ENCODE measurements at places on chromosomes 7 and 10.

DNA sequence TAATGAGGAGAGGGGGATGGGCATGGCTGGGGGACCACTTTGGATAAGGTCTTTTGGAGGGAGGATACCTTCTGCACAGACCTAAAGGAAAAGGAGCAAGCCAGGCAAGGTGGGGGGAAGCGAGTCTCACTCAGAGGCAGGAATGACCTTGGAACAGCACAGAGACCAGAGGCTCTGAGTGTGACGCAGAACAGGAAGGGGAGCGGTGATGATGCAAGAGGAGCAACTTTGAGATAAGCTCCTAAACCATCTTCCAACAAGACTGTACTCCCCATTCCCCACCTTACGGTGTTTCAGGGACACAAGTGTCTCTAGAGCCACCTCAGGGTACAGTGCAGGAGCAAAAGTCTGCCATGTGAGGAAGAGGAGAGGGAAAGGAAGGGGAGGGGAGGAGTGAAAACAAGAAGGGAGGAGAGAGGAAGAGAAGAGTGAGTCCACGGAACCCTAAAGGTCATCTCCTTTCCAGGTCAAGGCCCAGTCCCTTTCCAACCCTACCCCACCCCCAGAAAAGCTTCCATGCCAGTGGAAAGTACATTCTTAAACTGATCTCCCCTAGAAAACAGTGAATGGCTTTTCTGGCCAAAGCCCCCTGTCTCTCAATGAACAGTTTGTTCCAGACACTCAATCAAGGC is 54.1 kb downstream of the JAZF1 start:
- no peak for DNase-seq

DNA sequence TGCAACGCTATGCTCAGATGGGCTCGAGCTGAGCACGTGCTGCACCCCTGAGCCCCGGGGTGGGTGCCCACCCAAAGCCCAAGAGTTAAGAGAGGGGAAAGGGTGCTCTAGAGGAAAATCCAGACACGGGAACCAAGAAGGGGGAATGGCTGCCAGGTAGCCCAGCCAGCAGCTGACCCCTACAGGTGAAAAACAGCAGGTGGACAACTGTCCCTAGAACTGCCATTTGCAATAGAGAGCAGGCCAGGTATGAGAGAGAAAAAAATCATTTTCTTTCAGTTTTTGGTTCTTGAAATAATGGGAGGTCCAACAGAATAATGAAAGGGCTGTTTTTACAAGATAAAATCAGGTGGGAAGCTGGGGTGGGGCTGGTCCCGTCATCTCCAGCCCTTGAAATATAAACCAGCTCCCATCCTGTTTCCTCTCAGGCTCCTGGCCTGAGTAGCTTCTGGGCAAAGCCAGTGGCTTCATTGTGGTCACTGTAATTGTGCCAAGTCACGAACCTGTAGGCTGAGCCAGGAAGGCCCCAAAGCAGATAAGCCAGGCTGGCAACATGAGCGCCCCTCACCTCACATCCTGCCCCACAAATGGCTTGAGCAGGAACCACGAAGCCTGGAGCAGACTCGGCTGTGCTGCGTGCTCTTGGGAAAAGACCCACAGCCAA is 257.8 kb downstream of the SNX10 start:
- DNase-seq, result no peak

- DNase-seq, result no peak
Measured at GRCh38 chr7:157033483-157034473, 23.3 kb upstream of the MNX1 start.

DNA sequence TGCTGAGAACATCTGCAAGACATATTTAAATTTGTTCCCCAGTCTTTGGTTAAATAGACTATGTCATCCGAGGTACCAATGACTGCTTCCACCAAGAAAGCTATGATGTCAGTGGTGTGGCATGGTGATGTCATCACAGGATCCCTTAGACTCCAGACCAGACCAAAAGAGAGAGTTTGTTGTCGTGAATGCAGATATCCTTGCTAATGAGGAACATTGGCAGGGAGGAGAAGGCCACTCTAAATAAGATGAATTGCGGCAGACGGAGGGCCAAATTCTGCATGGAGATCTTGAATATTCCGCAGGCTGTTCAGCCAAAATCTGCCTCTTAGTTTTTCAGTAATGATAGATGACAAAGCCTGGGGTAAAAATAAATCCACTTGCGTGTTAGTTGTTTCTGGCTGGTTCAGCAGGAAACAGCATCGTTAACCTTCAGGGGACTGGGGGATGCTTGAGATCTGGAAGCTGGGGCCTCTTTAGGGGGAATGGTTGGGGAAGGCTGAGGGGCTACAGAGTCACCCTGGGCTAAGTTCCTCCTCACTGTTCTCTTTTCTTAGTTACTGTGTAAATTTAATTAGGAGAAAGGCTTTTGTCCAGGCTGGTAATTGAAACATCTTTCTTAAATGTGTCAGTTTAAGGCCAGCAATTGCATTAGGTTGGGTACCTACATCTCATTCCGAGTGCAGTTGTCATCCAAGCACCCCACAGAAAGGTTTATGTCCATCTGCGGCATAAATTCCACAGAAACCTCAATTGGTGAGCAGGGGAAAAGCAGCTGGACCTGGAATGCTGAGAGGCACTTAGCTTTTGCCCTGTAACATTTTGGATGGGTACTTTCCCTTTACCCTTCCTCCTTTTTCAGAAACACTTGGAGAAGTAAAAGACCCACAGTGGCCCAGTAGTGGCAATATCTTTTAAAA is 11.6 kb upstream of the CAMK1D start:
- no peak for DNase-seq

DNA sequence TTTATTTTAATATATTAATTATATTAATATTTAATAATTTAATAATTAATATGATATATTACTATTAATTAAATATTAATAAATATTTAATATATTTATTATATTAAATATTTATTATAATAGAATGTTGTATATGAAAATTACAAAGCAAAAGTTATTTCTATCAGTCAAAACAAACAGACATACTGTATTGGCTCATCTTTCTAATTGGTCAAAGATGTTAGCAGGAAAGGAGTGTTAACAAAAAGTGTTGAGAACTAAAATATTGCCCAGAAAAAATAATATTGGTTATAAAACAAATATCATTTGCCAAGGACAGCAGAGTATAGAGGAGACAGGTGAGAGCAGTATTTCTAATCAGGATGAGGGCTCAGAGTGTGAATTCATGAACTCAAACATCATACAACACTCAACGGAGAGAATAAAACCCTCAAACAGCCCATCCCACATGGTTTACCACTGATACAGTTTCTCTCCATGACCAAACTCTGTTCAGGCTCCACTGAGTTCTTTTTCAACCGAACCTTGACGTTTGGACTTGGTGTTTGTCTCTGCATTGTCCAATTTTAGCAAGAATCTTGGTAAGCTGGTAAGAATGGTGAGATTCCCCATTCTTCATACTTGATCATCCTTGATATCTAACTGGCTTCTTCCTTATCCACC is 58.0 kb downstream of the TSPAN12 start:
- DNase-seq, result no peak

DNA sequence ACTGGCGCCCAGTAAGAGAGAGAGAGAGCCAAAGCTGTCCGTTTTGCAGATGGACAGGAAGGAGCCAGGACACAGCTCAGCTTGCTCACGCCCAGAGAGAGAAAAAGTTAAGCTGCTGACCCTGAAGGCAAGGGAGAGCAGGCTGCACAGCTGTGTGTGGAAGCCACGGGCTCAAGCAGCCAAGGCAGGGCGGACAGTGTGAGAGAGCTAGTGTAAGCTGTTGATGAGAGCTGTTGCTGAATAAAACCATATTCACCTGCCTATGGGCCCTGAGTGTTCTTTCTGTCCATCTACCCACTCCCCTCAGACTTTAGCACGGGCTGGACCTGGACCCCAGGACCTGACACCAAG is 5.4 kb downstream of the INMT start:
- no peak for DNase-seq

- DNase-seq, result no peak
Measured at GRCh38 chr10:94224656-94225055, 138.1 kb downstream of the NOC3L start.

DNA sequence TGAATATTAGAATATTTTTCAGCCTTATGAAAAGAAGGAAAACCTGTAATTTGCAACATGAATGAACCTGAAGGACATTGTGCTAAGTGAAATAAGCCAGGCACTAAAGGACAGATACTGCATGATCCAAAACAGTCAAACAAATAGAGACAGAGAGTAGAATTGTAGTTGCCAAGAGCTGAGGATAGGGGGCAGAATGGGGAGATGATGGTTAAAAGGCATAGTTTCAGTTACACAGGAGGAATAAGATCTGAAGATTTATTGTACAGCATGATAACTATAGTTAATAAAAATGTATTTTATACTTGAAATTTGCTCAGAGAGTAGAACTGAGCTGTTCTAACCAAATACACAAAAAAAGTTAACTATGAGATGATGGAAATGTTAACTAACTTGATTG is 149.0 kb upstream of the TMEM106B start:
- DNase-seq, result no peak

- DNase-seq, result no peak
Measured at GRCh38 chr10:95247881-95248583, 42.8 kb downstream of the PDLIM1 start.

DNA sequence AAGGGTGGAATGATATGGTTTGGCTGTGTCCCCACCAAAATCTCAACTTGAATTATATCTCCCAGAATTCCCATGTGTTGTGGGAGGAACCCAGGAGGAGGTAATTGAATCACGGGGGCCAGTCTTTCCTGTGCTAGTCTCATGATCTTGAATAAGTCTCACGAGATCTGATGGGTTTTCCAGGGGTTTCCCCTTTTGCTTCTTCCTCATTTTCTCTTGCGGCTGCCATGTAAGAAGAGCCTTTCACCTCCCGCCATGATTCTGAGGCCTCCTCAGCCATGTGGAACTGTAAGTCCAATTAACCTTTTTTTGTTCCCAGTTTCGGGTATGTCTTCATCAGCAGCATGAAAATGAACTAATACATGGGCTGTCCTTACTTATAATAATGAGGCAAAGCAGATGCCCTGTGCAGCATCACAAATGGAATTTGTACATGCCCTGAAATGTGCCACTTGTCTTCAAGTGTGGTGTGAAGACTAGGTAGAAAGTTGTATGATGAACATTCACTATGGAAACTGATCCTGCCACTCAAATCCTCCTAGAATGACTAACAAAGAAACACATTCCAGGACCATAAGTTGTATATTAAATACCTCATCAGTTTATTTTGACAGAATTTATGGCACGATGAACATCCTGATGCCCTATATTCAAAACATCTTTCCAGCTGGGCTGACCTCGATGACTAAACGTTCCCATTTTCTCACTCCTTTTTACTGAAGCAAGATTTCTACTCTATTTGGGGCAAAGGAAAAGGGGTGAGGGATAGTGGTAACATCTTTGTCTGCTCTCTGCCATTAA is 122.8 kb upstream of the CTTNBP2 start:
- DNase-seq, result no peak

- DNase-seq, result no peak
Measured at GRCh38 chr7:129908181-129908580, 44.6 kb downstream of the UBE2H start.

DNA sequence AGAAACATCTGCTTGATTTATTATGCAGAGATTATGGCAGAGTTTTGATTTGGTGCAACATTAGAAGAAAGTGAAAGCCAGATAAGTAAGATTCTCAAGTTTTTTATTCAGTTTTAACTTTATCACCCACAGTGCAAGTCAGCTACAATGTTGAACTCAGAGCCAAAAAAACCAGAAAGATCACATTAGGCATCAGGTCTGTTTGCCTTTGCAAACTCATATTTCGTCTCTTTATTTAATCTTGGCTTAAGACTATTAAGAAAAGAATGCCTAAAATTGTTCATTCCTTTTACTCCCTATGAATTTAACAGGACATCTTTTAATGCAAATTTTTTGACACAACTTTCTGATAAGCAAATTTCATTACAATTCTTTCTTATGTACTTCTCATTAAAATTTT is 76.0 kb upstream of the TMEM26 start:
- no peak for DNase-seq

All from stimulated activated CD4-positive, alpha-beta T cell treated with anti-CD3 and anti-CD28 coated beads, Interleukin-15, amount 100 ng/mL, for 1 hour (primary cell).